ENCODE measurements at places on chromosomes 3 and 15.
A peak's percentile ranks its signal among the peaks of the same experiment; 100 is the strongest.

DNA sequence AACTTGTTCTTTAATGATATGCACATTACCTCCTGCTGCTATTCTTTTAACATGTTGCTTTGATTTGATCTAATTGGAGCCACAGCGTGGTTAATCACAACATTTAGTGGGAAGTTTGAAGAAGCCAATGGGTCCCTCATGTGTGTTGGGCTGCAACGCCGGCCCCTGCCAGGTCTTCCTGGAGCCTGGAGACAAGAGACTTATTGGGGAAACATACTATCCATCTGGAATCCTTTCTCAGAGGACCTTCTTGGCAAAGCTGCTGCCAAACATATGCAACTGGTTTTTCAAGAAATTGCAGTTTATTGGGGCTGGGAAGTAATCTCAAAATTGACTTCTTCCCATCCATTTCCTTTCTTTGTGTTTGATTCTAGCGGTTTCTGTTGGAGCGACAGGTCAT, 396.3 kb upstream of the PROK2 start:
- no peak for DNase-seq

DNA sequence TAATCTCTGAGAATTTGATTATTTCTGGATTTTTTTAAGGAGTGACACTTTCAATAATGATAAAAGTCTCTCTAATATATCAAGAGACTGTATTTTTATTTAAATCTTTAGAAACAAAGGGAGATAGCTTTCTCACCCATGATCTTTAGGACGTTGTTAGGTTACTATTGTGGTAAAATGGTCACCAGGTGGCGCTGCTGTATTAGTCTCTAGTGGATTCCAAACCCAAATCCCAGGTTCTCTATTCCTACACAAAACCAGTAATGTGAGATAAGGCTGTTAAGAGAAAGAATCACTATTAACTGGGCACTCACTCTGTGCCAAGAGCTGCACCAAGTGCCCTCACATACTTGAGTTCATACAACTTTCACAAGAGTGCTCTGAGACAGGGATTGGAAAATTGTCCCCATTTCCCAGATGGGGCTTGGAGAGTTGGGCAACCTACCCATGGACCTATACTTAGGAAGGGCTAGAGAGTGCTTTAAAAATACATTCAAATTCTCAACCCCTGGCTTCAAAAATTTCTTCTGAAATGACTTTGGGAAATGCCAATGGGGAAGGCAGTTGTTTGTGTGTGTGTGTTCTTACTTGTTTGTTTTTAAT, 593.4 kb upstream of the TGFBR2 start:
- DNase-seq = peak; percentile 10

GRCh38 chr3:58062472-58062871, 54.2 kb downstream of the FLNB start:
- no peak for DNase-seq

DNA sequence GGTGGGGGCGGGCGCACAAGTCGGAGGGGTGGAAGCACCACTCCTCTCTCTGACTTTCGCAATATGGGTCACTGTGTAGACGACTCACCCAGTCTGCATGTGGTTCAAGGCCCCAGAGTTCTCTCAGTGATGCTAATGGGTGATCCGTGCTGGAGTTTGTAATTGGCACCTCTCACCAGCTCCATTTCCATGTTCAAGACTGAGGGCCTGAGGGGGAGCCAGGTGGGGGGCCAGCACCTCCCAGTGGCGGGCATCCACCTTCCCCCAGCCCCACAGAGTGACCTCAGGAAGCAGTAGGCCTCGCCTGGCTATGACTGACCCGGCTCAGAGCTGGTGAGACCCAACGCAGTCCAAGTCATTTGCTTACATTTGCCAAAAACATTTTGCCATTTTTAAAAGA, 230.0 kb upstream of the ST8SIA2 start:
- no peak for DNase-seq

DNA sequence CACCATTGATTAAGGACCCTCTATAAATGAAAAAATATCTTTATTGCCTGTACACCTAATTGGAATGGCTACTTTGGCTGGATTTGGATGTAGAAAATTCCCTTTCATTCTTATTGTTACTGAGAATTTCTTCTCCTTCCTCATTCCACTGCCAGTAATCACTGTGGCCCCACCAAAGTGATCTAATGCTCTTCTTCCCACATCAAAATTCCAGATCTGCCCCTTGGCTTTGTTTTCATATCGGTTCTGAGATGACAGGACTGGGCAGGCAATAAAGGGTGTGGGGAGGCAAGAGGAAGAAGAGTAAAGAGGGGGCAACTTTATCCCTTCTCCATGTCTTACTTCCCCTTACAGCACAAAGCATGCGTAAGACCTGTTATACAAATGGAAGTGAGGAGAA, 2.1 kb downstream of the ANKUB1 start:
- no peak for DNase-seq

- DNase-seq = no peak
Observed at GRCh38 chr3:171323938-171324536, 136.2 kb downstream of the TNIK start.

GRCh38 chr15:78364233-78364632, 24.1 kb downstream of the CRABP1 start:
- no peak for DNase-seq

GRCh38 chr3:189393598-189393997, 221.8 kb downstream of the TPRG1 start:
- DNase-seq = no peak

GRCh38 chr3:96267577-96267976, 546.8 kb upstream of the EPHA6 start:
- no peak for DNase-seq

- DNase-seq = no peak
Observed at GRCh38 chr3:195137638-195138588, 133.0 kb downstream of the XXYLT1 start.

- no peak for DNase-seq
Observed at GRCh38 chr3:60720736-60721135, 530.5 kb downstream of the FHIT start.

GRCh38 chr15:69299943-69300588, 1.4 kb downstream of the PAQR5 start:
- DNase-seq = no peak

- no peak for DNase-seq
Observed at GRCh38 chr3:133412183-133413132, 12.6 kb downstream of the BFSP2 start.

GRCh38 chr3:129025108-129025507, 24.0 kb downstream of the EFCC1 start:
- no peak for DNase-seq

- DNase-seq = no peak
Observed at GRCh38 chr3:164278550-164278949, 799.7 kb downstream of the SI start.

- DNase-seq = no peak
Observed at GRCh38 chr15:68560501-68561113, 18.2 kb upstream of the CORO2B start.

- DNase-seq = no peak
Observed at GRCh38 chr15:34076785-34077184, 24.9 kb downstream of the EMC7 start.

DNA sequence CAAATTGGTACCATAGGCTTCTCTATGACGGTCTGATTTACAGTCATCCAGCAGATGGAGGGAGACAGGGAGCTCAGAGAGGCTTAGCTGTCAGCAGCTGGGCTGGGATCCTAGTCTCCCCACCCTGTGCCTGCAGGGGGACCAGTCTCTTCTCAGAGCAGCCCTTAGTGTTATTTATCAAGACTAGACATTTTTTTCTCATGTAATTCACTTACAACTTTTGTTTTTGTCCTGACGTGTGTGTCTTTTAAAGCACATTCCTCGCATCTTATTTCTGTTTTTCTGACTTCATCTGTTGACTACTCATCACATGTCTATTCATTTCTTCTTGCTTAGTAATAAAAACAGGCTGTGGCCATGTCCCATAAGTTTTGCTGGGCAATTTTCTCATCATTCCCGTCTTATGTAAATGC, 116.1 kb downstream of the KLF13 start:
- peak; percentile 36 for DNase-seq

DNA sequence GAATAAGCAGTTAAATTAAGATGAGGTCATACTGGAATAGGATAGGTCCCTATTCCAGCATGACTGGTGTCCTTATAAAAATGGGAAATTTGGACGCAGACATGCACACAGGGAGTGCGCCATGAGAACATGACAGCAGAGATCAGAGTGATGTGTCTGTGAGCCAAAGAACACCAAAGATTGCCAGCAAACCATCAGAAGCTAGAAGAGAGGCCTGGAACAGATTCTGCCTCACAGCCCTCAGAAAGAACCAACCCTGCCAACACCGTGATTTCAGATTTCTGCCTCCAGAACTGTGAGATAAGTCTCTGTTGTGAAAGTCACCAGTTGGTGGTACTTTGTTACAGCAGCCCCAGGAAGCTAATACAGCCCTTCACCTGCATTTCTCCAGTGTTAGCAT, 34.7 kb downstream of the EPHB1 start:
- DNase-seq = no peak

DNA sequence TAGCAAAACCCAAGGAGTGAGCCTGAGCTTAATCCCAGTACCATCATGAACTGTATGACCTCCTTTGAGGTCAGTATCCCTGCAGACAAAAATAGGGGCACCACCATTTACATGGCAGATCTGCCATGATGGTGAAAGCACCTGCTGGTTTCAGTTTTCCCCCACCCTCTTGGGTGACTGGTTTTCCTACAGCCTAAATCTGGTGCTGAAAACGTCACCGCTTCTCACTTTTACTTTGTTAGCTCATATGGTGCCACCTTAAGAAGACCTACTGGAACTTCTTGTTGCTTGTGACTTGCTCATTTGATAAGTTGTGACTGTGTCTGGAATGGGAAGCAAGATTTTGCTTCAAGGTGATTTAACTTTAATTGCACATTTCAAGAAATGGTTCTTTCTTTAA, 5.1 kb downstream of the PPP1R2 start:
- no peak for DNase-seq

- no peak for DNase-seq
Observed at GRCh38 chr15:63023351-63023945, 19.1 kb upstream of the TPM1 start.

DNA sequence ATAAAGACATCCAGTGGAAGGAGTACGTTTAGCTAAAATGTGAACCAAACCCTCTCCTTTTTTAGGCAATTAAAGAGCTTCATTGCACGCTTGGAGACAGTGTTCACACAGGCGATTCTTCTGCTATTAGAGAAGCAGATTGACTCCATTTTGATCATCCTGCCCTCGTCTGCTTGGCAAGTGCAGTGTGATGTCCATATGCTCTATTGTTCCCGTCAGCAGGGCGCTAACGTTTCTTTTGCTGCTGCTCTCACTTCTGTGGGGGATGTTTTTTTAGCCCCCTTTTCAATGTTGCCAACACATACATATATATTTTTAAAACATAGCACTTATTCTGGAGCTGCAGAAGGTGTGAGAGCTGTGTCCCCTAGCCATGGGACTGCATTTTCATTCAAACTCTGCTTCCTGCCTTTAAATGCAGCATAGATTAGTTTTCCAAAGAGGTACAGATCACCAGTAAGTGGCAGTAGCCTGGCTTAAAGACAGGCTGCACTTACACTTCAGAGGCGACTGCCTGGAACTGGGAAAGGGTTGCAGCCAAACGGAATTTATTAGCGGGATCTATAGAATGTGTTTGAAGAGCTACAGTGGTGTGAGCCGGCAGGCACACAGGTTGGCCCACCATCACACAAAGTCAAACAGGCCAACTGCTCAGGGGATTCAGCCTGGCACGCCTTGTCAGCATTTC, 292.6 kb upstream of the DPH6 start:
- DNase-seq = no peak

GRCh38 chr3:44476181-44476611, 1.3 kb downstream of the ZNF445 start:
- DNase-seq = no peak

DNA sequence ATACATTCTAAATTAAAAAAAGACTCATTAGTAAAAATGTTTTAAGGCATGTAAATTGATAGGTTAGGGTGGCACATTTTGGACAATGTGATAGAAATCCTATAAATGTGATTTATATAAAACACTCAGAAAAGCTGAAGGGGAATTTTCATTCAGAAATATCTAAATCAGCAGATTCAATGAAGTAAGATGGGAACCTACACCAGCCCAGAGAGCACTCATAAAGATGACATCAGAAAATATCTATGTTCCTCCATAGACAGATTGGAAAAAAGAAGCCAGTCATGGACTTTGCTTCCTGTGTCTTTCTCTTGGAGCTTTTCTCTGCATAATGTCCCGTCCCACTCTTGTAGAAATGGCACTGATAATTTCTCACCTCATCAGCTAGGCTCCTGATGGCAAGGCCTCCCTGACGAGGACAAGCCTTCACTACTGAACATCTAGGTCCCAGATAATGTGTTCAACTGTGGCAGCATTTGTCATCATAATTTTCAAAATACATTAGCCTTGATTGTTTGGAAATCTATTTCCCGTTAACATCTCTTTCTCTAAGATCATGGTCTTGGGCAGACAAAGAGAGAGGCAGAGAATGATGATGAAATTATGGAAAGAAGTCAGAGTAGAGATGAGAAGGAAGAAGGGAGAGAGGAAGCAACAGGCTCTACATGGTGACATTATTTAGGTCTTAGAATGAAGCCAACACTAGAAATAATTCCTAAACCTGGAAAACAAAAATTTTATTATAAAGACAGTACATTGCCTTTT, 354.4 kb downstream of the NTRK3 start:
- no peak for DNase-seq

DNA sequence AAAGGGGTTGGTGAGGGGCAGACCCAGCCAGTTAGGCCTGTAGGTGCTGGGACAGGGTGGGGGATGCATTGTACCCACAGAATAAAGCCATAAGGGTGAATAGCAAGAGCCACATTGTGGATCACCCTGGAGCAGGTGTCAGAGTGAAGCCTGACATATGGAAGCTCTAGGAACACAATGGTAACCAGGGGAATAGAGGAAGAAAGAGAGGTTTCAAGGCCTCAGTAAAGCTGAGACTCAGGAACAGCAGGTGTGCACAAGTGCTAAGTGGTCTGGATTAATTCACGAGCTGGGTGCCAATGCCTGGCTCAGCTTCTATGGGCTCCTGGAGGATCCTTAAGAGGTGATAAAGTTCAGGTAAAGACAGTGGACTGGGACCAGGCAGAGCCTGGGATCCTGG, 323.7 kb upstream of the CTNNB1 start:
- no peak for DNase-seq

All from brain pericyte (primary cell).